ENCODE measurements at places on chromosomes 4 and X.
A peak's percentile ranks its signal among the peaks of the same experiment; 100 is the strongest.

DNA sequence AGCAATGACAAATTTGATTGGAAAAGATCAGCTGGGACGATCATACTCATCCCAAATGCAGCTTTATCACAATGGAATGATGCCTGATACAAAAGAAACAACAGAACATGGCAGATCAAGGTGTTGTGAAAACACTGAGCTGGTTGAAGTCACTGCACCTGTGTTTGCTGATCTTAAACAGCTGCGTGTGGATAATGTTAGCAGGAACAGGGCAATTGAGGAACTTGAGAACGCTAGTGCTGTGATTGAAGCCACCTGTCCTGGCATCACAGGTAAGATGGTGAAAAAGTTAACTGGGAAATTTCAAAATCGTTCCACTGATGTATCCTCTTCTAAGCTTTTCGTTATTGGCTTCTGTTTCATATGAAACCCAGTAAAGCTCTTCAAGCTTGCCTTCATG, 27.4 kb upstream of the SOD3 start:
- no peak for DNase-seq

GRCh38 chr4:115279330-115279729, 165.9 kb upstream of the NDST4 start:
- DNase-seq = no peak

DNA sequence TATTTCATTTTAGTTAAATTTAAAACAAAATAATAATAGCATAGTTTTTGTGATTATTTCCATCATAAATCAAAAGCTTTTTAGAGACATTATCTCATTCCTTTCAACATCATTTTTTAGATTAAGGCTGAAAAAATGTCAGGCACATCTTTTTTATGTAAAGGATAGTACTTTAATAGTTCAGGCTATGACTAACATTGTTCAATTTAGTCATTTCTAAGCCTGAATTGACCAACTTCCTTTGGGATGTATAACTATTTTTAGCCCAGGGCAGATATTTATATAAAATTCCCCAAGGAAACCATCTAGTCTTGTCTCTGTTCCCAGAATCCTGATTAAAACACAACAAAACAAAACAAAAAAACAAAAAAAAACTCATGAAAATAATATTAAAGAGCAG, 145.6 kb upstream of the PCDH18 start:
- DNase-seq = no peak

GRCh38 chr4:99321241-99322191, at the start of gene ADH1B:
Gene ADH1B, minus strand, starts transcription at chr4:99321401. Its CDS starts 70 bp downstream, at chr4:99321331.
- no peak for DNase-seq

DNA sequence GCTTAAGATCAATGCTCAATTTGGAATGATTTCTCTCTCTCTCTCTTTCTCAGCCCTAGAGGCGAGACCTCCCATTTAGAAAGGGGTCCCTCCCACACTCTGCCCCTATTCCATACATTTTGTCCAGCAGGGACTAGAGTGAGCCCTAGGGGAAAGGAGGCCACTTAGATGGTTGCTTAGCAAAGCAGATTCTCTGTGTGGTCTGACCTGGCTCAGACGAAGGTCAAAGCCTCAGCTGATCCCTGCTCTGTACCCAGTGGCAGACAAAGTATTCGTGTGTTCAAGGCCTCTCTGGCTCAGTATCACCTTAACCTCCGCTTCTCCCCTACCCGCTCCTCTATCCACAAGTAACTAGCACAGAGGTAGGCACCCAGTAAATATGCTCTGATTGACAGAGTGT, 78.4 kb downstream of the HPRT1 start:
- no peak for DNase-seq

GRCh38 chr4:167955006-167955405, 137.3 kb upstream of the ANXA10 start:
- DNase-seq = no peak

- no peak for DNase-seq
Observed at GRCh38 chrX:34279866-34280560, 147.9 kb upstream of the FAM47A start.

DNA sequence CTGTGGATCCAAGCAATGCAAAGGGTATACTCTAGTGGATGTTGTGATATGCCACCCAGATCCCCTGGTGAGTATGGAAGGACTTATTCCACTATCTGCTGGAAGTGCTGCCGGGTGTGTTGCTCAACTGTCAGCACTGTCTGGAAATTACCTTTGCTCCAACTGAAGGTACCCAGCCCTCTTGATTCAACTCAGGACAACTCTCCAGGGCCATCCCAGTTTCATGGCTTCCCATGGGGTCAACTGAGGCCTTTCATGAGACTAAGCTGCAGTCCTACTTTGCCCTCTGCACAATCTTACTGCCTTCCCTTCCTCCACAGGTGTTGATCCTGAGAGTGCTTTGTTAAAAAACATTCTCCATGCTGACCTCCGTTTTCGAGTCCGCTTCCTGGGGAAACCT, 99.8 kb downstream of the SPRY1 start:
- DNase-seq = no peak

GRCh38 chr4:4542774-4543485, 1.1 kb upstream of the STX18 start:
- DNase-seq = no peak

DNA sequence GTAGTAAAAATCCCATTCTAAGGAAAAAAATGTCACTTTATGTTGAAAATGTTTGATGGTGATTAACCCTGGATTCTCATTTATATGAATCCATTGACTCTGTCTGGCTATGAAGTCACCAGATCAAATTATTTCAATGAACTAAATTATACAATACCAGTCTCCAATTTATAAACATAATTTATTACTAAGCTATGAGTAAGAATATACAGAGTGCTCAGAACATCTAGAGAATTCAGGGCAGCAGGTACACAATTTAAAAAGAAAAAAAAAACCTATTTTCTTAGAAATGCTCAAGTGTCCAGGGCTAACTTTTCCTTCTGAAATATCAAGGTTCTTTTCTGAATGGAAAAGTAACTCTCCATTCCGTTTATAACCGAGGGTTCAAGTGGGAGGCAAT, 48.6 kb downstream of the VEGFC start:
- DNase-seq = no peak

DNA sequence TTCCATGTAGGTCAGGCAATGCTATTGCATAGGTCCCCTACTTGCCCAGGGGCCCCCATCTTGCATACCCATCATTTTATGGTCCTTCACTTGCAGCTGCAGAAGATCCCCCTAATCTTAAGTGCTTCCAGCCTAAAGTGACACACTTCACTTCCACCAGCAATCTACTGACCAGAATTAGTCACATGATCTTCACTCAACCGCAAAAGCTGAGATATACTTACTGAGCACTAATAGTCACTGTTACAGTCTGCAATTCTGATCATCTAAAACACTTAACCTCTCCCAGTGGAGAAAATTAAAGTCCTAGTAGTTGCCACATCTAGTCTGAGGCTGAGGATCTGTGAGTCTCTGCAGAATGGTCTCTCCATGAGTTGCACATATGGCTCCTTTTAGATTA, 82.1 kb downstream of the AREG start:
- DNase-seq = no peak

GRCh38 chrX:65668377-65669310, 1.2 kb downstream of the MSN start:
- DNase-seq = no peak

GRCh38 chr4:142598132-142598531, 248.0 kb downstream of the INPP4B start:
- DNase-seq = no peak

DNA sequence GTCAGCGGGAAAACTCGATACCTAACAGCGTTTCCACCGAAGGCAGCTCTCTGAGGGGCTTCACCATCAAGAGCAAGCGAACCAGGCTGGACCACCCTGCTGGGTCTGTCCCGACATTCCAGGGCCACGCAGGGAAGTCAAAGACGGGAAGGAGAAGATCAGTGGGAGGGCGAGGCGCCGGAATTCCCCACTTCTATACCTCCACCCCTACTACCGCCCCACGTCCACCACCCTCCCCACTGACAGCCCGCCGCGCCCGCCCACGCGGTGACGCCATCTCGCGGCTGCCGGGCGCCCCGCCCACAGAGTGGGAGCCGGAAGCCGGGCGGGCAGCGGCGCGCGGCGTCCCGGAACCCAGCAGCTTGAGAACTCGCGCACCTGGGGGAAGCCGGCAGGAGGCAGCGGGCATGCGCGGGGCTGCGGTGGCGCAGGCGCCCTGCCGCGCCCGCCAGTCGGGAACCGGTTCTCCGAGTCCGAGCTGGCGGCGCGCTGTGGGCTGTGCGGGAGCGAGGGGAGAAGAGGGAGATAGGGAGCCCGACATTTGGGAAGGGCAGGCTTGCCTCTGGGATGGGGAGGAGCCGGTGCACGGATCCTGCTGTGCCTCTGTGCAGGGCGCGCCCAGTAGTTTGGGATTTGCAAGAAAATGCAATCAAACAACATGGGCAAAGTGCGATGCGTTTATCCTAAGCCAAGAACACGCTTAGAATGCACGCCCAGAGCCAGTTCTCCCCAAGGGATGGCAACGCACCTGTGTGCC, 3.2 kb upstream of the STIM2 start:
- DNase-seq = peak; percentile 59

GRCh38 chr4:52560844-52561280, 98.2 kb downstream of the USP46 start:
- DNase-seq = no peak

DNA sequence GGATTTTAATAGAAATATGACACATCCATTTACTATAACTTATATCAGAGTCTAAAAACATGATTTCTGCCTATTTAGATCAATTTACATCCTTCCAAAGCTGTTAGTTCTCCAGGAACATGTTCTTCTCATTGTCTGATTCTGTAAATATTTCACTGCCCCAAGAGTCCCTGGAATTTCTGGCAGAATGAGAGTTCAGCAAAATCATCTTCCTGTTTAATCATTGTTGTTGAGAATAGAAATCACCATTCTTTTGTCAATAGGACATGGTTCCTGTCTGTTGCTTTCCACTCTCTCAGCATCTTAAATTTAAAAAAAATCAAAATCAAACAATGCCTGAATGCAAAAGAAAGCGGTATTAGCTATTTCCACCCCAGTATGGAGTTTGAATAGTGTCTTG, 172.8 kb upstream of the FRMPD4 start:
- DNase-seq = peak; percentile 7

- DNase-seq = no peak
Observed at GRCh38 chr4:104763554-104764222, 269.0 kb upstream of the CXXC4 start.

DNA sequence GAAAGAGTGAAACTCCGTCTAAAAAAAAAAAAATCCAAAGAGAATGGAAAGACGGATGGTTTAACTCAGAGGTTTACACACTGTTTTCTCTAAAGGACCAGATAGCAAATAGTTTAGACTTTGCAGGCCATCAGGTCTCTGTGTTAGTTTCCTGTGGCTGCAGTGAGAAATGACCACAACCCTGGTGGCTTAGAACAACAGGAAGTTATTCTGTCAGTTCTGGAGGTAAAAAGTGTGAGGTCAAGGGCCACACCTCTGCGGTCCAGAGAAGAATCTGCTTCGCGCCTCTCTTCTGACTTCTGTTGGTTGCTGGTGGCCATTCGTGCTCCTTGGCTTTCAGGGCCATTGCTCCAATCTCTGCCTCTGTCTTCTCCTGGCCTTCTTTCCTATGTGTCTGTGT, 76.9 kb downstream of the TENM3 start:
- DNase-seq = no peak
